Diencephalon (tissue), 1 donor: ENCODE measurements at places on chromosomes 16 and 17. TPM values are rescaled to one million over a fixed set of nuclear protein-coding genes. Genes with fewer than 3 reads are reported as not detected.

The HP gene
- 0.23 TPM for total RNA-seq

The GPR179 gene
- 4.6 TPM for total RNA-seq

The ALDH3A1 gene
- 0.46 TPM for total RNA-seq

The LITAFD gene
- total RNA-seq = not detected

The SCARF1 gene
- total RNA-seq = 4.6 TPM

The MEOX1 gene
- total RNA-seq = not detected

The FMNL1 gene
- 11.1 TPM for total RNA-seq

The FBXO39 gene
- not detected for total RNA-seq

The NPIPA3 gene
- 0.69 TPM for total RNA-seq

The NUPR1 gene
- 0.46 TPM for total RNA-seq

The QPRT gene
- total RNA-seq = 4.8 TPM

The CACNG4 gene
- 69.9 TPM for total RNA-seq

The CDRT15L2 gene
- total RNA-seq = not detected

The HBA2 gene
- 2,023 TPM for total RNA-seq

The LITAF gene
- total RNA-seq = 26.1 TPM

The CDH11 gene
- total RNA-seq = 215 TPM

The OSGIN1 gene
- total RNA-seq = 0.23 TPM

The DNAH2 gene
- total RNA-seq = 2.5 TPM

The C16orf92 gene
- not detected for total RNA-seq

The KRT33B gene
- total RNA-seq = not detected

The MMP2 gene
- 15.0 TPM for total RNA-seq

The OMG gene
- 45.4 TPM for total RNA-seq

The IKZF3 gene
- under 0.01 TPM for total RNA-seq

The OR4D1 gene
- total RNA-seq = under 0.01 TPM

The MT1H gene
- total RNA-seq = not detected

The NR1D1 gene
- 1.6 TPM for total RNA-seq

The EVI2A gene
- total RNA-seq = 5.5 TPM

The SLX4 gene
- total RNA-seq = 9.9 TPM

The CHRNE gene
- 0.46 TPM for total RNA-seq

The SLC47A2 gene
- 6.2 TPM for total RNA-seq
